ENCODE measurements at places on chromosomes 5 and 9. TPM values are rescaled to one million over a fixed set of nuclear protein-coding genes. Genes with fewer than 3 reads are reported as not detected.

GRCh38 chr9:17063535-17064135 lies 71.2 kb upstream of the CNTLN start:
- DNase-seq, result no peak

DNA sequence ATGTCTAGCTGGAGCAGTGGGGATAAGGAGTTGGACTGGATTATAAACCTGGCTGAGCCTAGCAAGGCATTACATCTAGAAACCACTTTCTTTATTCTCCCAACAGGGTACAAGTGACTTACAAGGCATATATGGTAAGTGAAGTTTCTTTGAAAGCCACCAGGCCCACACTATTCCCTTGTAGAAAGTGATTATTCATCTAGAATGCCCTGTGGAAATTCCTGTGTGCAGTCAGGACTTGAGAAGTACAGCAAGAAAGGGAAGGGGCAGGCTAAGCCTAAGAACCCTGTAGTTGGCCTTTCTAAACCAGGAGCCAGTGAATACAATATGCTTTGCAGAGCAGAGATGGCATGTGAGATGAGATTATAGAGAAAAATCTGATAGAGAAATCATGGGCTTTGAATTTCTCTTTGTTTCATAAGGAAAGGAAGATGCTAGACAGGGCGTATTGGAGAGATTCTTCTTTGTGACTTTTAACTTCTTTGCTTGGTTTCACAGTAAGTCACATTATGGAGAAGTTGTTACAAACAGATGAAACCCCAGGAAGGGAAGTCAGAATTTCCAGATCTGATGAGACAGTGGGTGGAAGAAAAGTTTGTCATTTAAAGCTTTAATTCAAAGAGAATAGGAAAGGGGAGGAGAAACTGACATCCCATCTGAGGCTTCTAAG lies 321.7 kb downstream of the NDUFS4 start:
- no peak for DNase-seq

DNA sequence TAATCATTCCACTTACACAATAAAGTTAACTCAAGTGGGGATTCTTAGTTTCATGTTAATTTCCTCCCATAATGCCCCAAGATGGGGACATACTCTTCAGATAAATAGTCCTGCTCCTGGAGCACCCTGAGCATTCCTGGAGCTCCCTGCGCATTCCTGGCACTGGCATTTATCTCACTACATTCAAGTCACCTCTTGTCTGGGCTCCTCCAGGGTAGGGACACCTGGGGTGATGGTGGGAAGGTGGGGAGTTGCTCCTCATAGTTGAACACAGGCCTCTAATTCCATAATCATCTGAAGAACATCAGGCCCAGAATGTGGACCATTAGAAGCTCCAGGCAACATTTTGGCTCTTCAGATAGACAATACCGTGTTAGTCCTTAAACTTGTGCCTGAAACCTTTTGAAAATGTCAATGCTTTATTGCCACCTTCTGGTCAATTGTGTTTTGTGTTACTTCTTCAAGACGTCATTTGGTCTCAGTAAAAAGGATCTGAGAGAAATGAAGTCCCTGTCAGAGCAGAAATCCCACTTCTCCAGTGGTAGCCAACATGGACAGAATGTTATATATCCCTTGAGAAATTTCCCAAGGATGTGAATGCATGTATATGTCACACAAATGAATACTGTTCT lies 14.2 kb upstream of the AGGF1 start:
- peak; percentile 63 for DNase-seq

DNA sequence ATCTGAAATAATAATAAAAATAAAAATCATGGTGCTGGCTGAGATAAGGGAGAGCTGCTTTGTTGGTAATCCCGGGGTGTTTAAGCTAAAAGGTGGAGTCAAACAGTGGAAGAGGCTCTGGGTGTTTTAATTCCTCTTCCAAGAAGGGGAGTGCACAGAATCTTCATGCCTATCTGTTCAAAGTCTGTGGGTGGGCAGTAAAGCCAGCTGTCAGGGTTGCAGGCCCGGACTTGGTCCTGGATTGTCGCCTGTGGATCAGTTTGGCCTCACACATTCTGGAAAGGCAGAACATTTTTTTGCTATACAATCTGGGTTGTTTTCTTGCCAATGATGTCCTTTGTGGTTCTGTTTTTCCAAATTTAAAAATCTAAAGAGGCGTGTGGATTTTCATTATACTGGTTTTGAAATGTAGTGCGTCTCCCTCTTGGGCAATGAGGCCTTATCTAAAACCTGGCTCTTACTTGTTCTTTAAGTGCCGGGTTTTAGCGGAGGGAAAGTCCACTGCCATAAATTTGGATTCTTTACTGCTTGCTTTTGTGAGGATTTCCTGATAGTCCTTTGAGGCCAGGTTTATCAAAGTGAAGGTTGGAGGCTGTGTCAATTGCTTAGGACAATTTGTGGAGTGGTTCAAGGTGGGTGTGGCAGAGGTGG lies 5.8 kb downstream of the ANKDD1B start:
- DNase-seq, result no peak

- peak; percentile 51 for DNase-seq
Measured at GRCh38 chr5:74575741-74576538, 64.6 kb downstream of the ENC1 start.

- no peak for DNase-seq
Measured at GRCh38 chr9:91943478-91944470, 6.3 kb downstream of the ROR2 start.

DNA sequence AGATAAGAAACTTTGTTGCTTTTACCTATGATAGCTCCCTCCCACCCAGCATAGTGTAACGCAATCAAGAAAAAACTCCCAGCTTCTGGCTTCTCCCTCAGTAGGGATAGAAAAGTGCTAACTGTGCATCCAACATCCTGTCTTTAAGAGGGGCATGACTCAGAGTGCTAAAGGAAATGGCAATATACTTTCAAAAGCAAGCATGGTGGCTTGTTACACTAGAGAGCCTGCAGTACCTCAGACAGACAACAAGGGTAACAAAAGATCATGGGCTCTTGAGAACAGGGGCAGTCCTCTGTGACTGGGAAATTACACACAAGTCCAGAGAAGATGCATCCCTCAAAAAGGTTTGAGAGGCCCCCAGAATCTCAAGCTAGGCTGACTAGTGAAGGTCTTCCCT lies 37.8 kb downstream of the PRELID2 start:
- DNase-seq, result peak; percentile 2

DNA sequence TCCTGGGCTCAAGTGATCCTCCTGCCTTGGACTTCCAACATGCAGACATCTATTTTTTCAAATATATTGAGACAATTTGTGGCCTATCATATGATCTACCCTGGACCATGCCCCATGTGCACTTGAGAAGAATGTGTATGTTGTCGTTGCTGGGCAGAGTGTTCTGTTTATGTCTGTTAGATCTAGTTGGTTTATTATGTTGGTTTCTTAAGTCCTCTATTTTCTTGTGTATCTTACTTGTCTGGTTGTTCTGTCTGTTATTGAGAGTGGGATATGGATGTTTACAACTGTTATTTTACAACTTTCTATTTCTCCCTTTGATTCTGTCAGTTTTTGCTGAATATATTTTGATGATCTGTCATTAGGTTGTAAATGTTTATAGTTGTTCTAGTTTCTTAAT lies 10.2 kb upstream of the TMEM171 start:
- no peak for DNase-seq

- peak; percentile 17 for DNase-seq
Measured at GRCh38 chr9:91036826-91037510, 235.3 kb downstream of the SYK start.

DNA sequence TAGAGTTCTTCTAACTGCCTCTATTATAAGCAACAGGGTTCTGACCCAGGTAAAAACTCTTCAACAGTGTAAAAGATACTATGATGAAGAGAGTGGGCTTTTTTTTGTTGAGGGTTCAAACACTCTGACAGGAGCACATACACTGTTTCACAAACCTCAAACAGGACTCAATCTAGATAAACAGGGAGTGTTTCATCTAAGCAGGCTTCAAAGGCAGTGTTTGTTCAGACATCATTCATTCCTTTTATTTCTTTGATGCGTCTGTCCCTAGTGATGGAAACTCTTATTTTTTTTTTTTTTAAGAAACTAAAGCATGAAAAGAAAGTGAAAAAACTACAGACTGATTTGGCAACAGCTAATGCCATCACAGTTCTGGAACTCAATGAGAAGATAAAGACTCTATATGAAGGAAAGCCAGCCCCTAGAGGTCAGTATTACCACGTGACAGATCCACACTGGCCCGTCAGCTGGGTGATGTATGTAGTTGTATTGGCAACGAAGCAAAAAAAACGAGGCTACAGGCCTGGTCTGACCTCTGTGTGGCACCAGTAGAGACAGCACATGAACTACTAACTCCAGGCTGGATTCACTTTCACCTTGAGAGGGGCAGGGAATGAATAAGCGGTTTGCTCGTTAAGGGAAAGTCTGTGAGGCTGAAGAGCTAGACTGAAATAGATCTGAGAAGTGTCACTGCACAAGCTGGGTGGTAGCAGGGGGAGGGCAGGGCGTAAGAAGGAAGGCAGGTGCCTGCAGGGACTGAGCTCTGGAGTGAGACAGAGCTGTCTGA lies 172.2 kb downstream of the CCDC192 start:
- peak; percentile 32 for DNase-seq

DNA sequence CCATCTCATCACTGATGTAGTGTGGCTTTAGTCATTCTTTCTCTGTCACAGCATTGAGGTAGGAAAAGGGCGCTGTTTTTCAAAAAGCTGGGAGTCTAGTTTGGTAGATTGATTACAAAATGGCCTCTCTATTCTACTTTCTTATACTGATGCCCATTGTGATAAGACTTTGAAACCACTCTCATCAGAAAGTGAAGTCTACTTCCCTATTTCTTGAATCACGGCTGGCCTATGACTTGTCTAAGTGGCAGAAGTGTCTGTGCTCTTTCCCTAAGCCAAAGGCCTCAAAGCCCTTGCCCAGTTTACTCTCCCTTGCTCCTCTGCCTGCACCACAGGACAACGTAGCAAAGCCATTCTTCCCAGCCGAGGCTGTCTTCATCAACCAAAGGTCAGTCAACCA lies 83.0 kb upstream of the IL33 start:
- DNase-seq, result no peak

- no peak for DNase-seq
Measured at GRCh38 chr9:137139468-137140150, 655 bp downstream of the GRIN1 start.

DNA sequence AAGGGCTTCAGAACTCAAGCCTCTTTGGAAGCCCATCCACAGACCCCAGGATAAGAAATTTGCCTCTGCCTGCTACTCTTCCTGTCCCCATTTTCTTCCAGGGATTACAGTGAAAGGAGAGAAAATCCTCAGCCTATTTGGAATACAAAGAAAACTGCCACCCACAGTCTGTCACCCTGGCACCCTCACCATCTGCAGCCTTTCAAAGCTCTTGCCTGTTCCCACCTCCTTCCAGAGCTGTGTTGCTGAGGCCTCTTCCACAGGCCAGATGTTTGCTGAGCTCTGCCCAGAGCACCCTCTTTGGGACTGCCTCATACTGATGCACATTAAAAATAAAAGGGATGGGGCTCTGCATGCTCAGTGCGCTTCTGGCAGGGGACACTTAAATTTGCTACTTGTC lies 35.9 kb upstream of the TAF1L start:
- DNase-seq, result no peak

DNA sequence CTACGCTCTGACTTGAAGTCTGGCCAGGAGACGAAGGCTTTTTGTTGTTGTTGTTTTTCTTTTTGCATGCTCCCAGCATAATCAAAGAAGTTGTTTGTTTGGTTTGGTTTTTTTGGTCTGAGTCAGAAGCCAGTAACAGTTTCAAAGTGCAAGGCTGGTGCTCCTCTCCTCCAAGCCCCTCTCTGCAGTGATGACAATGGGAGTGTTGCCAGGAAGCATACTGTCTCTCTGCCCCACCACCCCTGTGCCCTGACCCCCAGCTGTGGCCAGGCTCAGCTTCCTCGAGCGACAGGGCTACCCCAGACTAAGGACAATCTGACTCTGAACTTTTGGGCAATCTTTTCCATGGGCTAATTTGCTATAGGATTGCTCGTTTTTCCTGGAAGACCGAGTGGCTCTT lies 173.8 kb upstream of the PITX1 start:
- no peak for DNase-seq

DNA sequence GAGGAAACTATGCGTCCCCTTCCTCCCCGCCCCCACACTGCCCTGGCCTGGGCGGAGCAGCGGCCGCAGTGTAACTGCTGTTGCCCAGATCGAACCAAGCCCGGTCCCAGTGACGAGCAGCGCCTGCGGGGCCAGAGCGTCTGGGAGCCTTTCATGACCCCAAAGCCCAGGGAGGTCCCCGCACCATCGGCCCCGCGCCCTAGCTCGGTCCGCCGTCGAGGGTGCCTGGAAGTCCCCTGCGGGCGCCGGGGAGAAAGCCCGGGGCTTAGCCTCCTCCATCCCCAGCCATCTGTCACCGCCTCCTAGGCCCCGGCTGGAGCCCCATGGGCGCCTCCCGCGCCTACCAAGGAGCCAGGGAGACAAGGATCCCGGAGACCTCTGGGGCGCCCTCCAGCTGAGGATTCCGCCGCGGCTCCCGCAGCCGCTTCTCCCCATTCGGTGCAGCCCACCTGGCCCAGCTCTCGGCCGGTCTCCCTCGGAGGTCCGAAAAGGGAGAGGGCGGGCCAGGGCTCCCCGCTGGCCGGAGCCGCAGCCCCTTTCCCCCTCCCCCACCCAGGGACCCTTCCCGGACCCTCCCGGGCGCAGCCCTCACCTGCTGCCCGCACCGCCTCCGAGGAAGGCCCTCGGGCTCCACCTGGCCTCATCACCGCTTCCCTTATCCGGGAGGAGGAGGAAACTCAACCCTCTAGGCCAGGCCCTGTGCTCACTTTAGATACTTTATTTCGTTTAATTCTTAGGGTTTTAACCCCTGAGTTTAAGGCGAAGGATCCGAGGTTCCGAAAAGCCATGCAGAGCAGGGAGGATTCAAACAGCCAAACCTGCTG lies 45.6 kb downstream of the APTX start:
- no peak for DNase-seq

NUTM2G gene
- polyA plus RNA-seq, result not detected

PITX1 gene
- not detected for polyA plus RNA-seq

SLC36A3 gene
- polyA plus RNA-seq, result not detected

PIP5KL1 gene
- polyA plus RNA-seq, result 1.1 TPM
